ENCODE measurements at places on chromosomes 7 and 10. TPM values are rescaled to one million over a fixed set of nuclear protein-coding genes. Genes with fewer than 3 reads are reported as not detected.

GRCh38 chr7:114922026-114922651 lies at the start of gene MDFIC:
MDFIC (plus strand) TSS chr7:114922094; CDS start chr7:114923034, 940 bp downstream.
- peak; percentile 44 for DNase-seq

- no peak for DNase-seq
These were observed 121.5 kb downstream of the CRPPA start for GRCh38 chr7:16299853-16300252.

DNA sequence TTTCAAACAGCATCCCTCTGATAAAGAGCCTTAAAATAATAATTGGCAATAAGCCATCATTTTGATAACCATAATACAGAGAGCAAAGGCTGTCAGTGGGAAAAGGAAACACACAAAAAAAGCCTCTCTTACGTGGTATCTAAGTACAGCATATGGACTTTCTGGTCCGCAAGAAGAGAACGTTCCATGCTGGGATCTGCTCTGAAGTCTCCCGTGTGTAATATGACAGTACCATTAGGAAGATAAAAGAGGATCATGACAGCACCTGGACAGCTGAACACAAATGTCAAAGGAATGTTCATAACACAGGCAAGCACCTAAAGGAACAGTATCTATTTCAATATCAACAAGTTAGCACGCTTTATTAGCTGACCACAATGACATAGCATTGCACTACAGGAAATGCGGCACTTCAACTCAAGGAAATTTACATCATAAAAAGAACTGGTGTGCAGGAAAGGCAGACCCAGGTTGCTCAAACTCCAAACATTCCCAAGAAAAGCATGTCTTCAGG lies 9.9 kb downstream of the DCLRE1A start:
- DNase-seq: no peak

GRCh38 chr7:30851651-30852307 lies 59.9 kb upstream of the AQP1 start:
- no peak for DNase-seq

FAM13C gene
- polyA plus RNA-seq: 1.9 TPM

Measured in pancreas (tissue), 10 donors.